ENCODE measurements at places on chromosomes 5 and 9.

GRCh38 chr9:84871983-84872382 lies 202.5 kb downstream of the NTRK2 start:
- no peak for DNase-seq

DNA sequence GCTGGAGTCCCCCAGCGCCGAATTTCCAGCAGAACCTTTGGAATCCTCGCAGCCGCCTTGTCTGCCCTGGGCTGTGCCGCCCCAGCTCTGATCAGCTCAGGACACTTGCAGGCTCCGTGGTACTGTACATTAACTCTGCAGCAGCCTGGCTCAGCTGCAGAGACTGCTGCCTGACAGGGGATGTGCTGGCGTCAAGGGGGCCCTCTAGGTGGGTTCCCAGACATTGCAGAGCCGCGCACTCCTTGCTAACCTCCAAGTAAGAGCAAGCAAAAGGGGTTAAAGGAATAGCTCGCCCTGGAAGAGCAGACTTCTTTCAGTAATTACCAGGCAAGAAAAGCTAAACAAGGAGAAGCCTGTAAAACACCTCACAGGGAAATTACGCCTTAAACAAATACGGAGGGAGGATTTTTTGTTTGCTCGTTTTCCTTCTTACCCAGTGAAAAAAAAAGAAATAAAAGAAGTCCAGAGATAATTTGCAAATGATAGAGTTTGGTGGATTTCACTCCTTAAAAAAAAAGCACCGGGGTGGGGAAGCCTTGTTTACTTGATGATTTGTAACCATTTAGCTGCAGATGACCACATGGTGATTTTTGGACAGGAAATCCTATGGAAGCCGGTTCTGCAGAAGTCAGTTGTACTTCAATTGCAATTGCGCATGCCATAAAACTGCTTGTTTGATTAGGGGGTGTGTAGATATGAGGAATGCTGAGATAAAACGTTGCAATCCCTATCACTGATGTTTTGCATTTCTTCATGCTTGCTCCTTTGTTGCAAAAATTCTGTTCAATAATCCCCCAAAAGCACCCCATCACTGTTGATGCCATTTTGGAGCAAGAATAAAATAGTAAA lies 305.8 kb downstream of the PDE4D start:
- peak; percentile 97 for DNase-seq

DNA sequence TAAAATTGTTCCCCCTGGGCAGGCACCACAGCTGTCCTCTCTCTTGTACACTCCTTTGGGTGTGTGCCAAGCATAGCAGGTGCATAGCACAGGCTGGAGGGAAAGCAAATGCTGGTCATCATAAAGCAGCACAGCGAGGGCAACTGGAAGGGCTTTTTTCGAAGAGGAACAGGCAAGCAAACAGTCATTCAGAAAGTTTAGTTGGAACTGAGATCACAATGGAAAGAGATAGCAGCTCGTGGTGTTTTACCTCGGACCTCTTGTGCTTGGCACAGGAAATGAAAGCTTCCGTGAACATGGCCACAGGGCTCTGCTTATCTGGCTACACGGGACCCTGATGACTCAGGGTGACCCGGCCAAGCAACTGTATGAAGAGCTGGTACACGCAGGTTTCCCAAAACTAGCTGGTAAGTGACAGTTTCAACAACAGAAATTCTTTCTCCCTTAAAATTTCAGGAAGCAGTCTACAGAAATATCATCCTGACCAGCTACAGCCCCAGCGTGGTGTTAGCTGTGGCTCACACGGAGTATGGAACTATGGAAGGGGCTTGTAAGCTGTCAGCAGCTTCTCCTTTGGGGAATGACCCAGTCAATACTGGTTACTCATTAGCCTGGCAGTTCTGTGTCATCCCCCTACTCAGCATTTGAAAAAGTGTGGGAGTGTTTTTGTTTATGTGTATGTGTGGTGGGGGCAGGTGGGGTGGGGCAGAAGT lies 48.1 kb downstream of the POC5 start:
- peak; percentile 78 for DNase-seq

- DNase-seq: no peak
Observed at GRCh38 chr9:14352503-14352902, 38.6 kb upstream of the NFIB start.

- no peak for DNase-seq
Observed at GRCh38 chr9:38192731-38193265, 123.8 kb upstream of the SHB start.

DNA sequence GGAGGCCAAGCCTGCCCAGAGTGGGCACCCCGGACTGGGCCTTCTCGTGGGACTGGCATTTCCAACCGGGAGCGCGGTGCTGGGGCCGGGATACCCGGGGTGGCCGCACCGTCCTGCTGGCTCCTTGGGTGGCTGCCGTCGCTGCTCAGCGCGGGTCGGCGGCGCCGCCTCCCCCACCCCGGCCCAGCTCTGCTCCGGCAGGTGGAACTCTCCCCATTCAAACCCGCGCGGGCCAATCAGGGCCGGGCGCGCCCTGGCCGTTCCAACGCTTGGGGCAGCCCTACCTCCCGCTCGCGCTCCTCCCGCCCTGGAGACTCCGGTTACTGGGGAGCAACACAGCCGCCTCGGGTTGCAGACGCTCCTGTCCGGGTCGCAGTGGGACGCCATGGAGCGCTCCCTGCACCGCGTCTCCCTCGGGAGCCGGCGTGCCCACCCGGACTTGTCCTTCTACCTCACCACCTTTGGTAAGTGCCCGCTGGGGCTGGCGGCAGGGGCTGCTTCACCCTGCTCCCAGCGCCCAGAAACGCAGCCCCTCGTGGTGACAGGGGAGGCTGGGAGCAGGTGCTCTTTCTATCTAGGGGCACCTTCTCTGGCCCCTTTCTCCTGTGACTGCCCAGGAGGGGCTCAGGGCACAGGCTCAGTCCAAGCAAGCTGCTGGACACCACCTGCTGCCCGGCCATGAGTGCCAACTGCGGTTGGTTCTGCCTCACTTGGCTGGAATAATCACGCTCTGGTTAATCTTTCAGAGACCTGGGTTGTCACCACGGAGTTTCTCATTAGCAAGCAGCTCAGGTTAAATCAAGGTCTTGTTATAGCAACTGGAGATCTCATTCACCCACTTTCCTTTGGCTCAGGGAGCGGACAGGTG lies at the start of gene RGS3:
TSS of gene RGS3 (plus strand) at position 310 of the 868 bp plus-strand sequence. CDS start at position 386, 76 bp downstream.
- peak; percentile 88 for DNase-seq

DNA sequence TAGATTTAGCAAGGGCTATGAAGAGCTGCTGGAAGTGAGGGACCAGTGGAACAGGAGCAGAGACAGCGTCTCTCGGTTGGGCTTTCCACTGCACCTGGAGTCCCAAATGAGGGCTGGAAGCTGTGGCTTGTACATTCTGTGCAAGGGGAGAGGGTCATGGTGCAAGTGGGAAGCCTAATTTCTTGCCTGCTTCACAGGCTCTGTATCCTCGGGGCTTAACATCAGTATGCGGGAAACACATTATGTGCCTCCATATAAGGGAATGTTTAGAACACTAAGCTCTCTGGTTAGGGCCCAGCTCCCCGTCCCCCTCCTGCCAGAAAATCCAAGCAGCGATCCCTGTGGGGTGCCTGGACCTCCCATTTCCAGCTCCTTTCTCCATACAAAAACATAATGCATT lies 89.0 kb upstream of the NIPAL4 start:
- peak; percentile 91 for DNase-seq

- DNase-seq: no peak
Observed at GRCh38 chr5:36870399-36871040, 6.0 kb upstream of the NIPBL start.

GRCh38 chr9:5529683-5530221 lies 19.4 kb downstream of the PDCD1LG2 start:
- no peak for DNase-seq

DNA sequence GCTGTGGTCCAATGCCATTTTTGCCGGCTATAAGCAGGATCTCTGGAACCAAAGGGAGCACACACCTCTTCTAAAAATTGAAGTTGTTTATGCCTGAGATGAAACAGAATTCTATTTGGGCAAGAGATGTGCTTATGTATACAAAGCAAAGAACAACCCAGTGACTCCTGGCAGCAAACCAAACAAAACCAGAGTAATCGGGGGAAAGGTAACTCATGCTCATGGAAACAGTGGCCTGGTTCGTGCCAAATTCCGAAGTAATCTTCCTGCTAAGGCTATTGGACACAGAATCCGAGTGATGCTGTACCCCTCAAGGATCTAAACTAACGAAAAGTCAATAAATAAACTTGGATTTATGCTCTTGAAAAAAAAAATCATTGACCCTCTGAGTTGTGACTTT lies 178.7 kb downstream of the CEMIP2 start:
- no peak for DNase-seq

DNA sequence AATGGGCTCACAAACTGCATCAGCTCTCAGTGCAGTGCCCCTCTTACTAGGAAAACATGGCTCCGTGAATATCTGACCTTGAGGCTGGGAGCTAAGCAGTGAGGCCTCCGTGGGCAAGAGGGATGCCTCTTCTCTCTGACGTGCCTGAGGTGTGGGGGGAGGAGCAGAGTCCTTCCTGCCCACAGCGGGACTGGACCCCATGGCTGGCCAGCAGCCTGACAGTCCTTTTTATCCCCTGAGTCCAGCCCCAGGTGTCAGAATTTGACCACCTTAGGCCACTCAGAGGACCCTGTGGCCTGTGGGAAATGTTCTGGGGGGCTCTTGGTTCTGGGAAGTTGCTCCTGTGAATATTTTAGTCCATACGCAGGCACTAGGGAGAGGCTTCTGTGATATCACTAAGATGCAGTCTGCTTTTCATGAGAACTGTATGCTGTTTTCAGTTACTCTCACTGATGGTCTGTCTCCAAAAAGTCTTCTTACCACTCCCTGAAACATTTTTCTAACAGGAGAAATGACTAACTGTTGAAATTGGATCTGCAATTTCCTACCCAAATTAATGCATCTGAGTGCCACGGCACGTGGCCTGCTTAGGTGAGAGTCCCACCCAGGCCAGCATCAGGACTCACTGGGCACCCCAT lies 23.4 kb downstream of the ANGPTL2 start:
- DNase-seq: no peak

- DNase-seq: no peak
Observed at GRCh38 chr5:53030893-53031292, 41.7 kb downstream of the ITGA2 start.

GRCh38 chr9:109166771-109167601 lies at the start of gene FRRS1L:
TSS of gene FRRS1L (minus strand) at chr9:109167249. CDS start at chr9:109167138, 111 bp downstream.
- DNase-seq: peak; percentile 57

DNA sequence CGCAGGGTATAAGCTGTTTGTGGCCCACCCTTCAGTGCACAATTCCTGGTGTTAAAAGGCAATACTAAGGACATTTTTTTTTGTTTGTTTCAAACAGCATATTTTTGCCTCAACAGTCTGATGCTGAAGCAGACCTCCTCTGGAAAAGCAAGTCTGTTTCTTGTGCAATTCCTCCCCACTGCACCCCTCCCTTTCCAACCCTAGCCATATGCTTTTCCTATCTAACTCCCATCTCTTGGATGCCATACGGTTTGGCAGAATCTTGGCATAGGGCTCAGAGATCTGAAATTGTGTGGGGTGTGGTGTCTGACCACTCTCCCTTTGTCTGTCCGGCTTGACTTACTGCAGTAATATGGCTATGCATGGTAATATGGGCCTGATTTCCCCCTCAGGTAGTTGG lies 161.6 kb downstream of the TMEM38B start:
- DNase-seq: no peak

DNA sequence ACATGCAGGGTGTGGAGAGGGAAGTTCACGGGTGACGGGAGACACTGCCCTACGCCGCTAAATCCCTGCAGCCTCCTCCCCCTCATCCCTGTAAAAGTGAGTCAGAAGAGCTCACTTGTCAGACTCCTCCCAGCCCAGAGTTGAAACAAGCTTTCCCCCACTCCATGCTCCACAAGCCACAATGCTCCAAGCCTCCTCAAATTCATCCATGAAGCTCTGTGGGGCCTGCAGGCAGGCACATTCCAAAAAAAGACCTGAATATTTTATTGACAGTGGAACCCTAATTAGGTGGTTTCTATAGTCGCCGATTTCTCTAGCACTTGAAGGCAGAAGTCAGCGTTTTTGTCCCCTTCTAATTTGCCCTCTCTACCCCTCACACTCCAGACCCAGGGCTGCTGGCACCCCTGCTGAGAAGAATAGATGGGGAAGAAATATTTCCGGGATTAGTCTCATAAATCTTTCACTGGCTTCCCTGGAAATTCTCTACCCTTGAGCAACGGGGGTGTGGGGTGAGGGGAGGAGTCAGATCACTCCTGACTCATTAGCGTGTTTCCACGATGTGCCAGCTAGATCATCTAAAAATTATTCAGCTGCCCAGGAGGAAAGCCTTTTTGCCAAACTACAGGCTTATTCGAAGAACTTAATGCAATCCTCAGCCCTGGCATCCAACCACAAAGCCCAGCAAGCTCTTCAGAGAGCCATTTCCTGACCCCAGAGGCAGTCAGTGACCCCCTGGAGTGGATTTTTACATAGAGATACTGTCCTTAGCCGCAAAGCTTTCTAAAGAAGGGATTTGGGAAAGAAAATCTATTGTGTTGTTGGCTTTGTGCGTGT lies 97.1 kb downstream of the ENC1 start:
- DNase-seq: peak; percentile 94

DNA sequence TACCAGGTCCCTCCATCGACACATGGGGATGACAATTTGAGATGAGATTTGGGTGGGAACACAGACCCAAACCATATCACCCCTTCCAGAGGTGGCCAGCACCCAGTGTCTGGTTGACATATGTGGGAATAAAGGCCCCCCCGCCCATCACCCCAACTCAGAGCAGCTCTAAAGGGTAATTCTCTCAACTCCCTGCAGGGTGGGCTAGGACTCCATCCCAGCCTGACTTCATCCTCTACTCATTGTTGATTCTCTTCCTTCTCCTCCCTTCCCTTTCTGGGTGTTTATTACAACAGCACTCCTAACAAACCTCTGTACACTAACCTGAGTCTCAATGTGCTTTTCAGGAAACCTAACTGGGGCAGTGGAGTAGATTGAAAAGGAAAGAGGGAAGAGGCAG lies 339.9 kb downstream of the ACTL7B start:
- no peak for DNase-seq

- no peak for DNase-seq
Observed at GRCh38 chr5:172370648-172371545, 83.4 kb downstream of the SH3PXD2B start.

DNA sequence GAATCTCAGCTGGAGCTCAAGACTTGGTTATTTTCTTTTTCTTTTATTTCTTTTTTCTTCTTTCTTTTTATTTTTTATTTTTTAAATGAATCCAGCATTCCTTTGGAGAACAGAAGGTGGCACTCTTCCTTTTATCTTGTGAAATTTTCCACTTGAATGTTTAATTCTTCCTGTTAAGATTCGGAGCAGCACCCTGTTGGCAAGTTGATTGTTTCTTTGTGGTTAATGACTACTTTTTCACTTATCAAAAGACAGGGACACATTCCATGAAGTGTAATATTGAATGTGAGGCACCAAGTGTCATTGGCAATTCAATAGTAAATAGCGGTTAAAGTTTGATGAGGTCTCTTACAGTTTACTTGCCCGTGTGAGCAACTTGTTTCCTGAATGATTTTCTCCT lies 240.5 kb upstream of the CHD1 start:
- DNase-seq: no peak

Data from islet precursor cell (in vitro differentiated cells).